ENCODE measurements at places on chromosomes 6 and 20.

DNA sequence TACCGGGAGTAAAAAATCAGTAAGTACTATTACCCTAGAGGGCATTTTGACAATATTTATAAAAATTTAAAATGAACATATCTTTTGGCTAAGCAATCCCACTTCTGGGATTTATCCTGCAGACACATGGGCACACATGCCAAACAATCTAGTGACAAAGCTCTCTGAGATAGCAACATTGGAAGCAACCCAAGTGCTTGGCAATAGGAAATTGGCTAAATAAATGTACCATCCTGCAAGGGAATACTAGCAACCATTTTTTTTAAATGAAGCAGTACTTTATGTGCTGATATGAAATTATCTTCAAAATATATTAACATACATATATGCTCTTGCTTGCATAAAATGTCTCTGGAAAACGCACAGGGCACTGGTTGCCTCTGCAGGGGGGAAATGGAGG, 133.8 kb downstream of the SNX5 start:
- DNase-seq, result no peak

DNA sequence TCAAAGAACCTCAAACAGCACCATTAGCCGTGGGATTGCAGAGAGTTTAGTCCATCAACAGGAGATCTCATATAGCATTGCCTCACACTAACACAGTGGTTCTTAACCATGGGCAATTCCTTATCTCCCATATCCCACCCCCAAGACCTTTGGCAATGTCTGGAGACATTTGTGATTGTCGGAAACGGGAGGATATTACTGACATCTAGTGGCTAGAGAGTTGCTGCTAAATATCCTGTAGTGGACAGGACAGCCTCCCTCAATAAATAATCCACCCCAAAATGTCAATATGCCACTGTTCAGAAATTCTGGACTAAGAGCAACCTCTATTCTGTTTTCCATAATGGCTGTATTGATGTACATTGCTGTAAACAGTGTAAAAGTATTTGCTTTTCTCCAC, 210.1 kb upstream of the CCN2 start:
- DNase-seq, result no peak

- no peak for DNase-seq
Observed at GRCh38 chr6:161095916-161096315, 104.3 kb downstream of the MAP3K4 start.

DNA sequence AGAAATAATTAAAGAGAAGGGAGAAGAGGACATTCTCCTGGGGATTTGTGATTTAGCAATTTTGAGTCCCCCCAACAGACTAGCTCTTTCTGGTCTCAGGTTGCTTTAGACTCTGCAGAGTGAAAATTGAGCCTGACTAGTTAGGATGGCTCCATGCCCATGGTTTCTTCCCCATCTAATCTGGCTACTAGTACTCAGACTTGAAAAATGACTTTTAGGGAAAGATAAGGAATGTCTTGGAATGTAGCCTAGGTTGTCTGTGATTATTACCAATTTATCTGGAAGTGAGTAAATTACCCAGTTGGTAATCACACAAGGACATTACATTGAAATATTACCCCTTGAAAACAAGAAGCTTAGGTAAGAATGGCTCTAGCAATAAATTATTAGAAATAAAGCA, 4.2 kb downstream of the BEND6 start:
- DNase-seq, result no peak

DNA sequence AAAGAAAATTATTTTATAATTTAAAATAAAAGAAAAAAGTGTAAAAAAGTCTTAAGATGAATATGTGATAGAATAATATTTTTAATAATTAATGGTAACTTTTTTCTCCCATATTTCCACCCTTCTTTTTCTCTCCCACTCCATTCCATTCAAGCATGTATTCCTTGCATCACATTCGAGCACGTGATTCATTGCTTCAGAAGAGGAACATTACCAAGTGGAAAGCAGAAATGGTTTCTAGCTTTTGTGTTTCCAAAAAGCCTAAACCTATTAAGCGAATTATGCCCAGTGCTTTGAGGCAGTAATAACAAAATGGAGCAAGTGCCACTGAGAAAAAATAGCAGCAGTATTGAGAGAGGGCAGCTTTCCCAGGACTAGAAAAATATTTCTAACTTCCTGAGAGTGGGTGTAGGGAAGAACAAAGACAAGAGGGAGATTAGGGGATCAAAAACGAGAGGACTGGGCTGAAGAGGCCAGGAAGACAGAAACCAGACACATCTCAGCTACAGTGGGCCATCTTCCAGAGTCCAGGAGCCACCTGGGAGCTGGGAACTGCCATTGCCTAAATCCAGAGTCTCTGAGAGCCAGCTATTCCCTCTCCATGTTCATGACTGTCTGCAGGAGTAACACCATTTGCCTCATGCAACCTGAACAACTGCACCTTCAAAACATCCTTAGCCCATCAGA, 15.0 kb upstream of the AKIRIN2 start:
- no peak for DNase-seq

- no peak for DNase-seq
Observed at GRCh38 chr6:169173532-169174268, 79.9 kb downstream of the THBS2 start.

- DNase-seq, result no peak
Observed at GRCh38 chr20:32858189-32858588, 534 bp upstream of the EFCAB8 start.

GRCh38 chr20:53162251-53162835, 190.2 kb downstream of the TSHZ2 start:
- no peak for DNase-seq

DNA sequence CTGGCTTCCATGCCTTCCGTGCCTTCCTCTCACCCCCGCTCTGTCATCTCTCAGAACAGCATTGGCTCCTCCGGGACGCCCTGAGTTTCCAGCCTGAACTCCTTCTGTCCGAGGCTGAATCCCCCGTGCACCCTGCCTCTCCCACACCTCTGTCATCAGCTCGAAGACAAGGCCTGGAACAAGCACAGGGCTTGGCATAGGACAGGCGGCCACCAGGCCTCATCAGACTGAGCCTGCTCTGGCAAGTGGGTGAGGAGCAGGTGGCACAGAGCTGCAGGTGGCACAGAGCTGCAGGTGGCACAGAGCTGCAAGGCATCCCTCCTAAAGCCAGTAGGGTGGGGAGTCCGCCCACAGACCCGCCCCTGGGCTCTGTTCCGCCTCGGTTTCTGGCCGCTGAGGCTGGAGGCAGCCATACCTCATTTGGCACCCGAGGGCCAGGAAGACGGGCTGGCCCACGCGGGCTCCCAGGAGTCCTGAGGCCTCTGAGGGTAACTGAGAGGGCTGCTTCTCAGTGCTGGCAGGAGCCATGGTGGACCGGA, 60.2 kb downstream of the EZR start:
- DNase-seq, result no peak

DNA sequence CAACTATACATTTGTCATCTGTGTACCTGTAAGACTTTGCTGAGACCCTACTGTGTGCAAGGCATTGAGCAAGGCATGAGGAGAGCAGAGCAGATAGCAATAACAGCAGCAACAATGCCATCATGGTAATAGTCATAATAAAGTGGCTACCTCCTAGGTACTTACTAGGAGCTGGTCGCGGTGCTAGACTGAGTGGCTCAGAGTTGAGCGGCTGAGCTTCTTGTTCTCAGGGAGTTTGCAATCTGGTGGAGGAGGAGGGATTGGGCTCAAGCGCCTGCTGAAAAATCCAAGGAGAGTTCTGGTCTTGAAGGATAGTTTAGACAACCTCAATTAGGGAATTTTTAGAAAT, 25.3 kb upstream of the CCDC167 start:
- no peak for DNase-seq

DNA sequence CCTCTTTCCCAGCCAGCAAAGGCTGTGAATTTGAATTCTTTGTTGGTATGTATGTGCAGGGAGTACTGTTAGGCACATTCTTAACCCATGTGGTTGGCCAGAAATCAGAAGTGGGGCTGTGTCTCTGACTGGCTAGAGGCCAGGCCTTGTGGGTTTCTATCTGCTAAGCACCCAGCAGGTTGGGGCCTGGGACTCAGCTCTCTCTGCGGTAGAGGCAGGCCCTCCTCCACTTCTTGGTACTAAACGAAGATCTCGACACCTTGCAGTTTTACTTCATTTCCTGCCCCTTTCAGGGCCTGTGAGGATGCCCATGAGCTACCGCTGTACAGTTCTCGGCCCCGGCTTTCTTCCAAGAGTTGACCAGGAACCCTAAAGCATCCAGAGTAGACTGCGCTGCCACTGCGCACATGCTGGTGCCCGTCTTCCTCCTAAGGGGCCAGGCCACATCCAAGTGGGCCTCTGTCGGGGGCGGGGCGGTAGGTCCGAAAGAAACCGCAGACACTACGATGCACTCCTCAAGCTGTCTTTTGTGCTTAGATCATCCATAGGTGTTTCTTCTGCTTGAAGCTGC, 51.1 kb downstream of the TCP11 start:
- DNase-seq, result no peak
